Activated CD8-positive, alpha-beta memory T cell treated with anti-CD3 and anti-CD28 coated beads for 4 hours (primary cell): ENCODE measurements at places on chromosomes 6 and 20.

- DNase-seq = no peak
Measured at GRCh38 chr6:34011264-34011663, 134.6 kb downstream of the GRM4 start.

DNA sequence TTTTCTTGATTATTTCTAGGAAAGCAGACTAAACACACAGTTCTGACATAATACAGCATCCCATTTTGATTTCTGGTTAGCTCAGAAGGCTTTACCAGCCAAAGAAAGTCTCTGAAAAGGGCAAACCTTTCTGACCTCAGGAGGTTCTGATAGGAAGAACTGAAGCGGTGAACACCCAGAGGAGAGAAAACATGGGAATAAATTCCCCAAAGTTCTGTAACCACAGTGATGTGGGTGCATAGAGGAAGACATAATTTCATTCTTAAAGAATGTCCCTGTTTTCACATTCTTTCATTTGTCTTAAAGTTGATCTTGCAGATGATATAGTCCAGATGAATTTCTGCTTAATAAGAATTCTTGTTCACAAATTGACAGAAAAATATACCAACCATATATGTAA, 60.3 kb downstream of the RSPO3 start:
- no peak for DNase-seq

- DNase-seq = no peak
Measured at GRCh38 chr6:50288881-50289280, 239.2 kb upstream of the DEFB112 start.

GRCh38 chr20:35842361-35842760, 70.5 kb downstream of the PHF20 start:
- DNase-seq = no peak

DNA sequence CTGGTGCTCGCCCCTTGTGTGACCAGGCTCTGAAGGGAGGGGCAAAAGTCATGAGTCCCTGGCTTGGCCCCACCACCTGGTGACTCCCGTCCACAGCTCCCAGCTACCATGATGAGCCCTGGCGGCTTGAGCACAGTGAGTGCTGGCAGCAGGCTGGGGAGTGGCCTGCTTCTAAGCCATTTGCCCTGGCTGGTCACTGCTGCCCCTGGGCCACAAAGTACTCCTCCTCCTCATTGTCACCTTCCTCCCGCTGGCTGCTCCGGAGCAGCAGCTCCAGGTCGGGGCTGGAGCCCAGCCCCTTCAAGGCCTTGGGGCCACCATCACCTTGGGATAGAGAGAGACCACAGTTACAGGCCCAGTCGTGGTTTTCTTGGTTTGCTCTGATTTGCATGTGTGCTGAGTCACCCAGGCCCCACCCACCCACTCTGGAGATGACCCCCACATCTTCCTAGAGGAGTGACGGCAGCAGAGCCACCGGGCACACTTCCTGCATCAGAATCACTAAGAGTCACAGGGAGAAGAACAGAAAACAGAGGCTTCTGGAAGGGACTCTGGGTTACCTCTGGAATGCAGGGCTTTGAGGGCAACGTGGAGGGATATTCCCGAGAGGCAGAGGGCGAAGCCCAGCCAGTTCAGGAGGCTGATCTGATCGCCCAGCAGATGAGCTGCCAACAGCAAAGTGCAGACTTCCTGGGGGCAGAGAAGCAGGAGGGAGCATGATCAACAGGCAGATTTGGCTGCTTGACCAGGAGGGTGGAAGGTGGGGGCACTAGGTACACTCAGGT, 42.1 kb upstream of the CDH22 start:
- DNase-seq = no peak

- DNase-seq = no peak
Measured at GRCh38 chr6:14709066-14709670, 536.7 kb upstream of the JARID2 start.

DNA sequence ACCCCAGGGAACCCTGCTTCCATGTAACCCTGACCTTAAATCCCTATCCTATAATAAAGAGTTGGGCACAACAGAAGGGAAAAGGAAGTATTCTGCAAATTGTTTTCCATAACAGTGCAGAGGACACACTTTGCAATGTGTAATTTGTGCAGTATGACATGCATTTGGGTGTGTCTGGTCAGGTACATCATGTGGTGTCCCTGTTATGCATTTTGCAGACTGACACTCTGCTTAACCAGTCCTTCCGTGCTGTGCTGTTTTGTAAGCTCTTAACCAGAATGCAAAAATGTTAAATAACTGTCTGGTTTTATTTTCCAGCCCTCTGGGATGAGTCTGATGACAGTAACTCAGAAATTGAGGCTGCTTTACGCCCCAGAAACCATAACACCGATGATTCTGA, 57.0 kb upstream of the XRN2 start:
- no peak for DNase-seq
